ENCODE measurements at places on chromosomes 7 and 10. TPM values are rescaled to one million over a fixed set of nuclear protein-coding genes. Genes with fewer than 3 reads are reported as not detected.

The CBX3 gene
- 156 TPM for total RNA-seq

The NUTM2E gene
- not detected for total RNA-seq

The SPDYE11 gene
- total RNA-seq, result under 0.01 TPM

The RABGEF1 gene
- total RNA-seq, result 51.2 TPM

The ITPRIP gene
- total RNA-seq, result 15.2 TPM

All from smooth muscle cell of trachea (primary cell).